ENCODE measurements at places on chromosomes 5 and 9. TPM values are rescaled to one million over a fixed set of nuclear protein-coding genes. Genes with fewer than 3 reads are reported as not detected.

The PCAT7 gene
- total RNA-seq: not detected

The C8G gene
- 0.77 TPM for total RNA-seq

The STPG3 gene
- total RNA-seq: not detected

The INSL4 gene
- total RNA-seq: not detected

The NLN gene
- 33.8 TPM for total RNA-seq

The PPIC gene
- not detected for total RNA-seq

The UAP1L1 gene
- 14.4 TPM for total RNA-seq

Measured in activated CD4-positive, alpha-beta T cell treated with anti-CD3 and anti-CD28 coated beads for 36 hours (primary cell).